ENCODE measurements at places on chromosomes 4 and X. TPM values are rescaled to one million over a fixed set of nuclear protein-coding genes. Genes with fewer than 3 reads are reported as not detected.

GRCh38 chr4:78056265-78057129 lies 626 bp upstream of the FRAS1 start:
- no peaks in the 10 kb centered on the region for H3K36me3 ChIP-seq
- no peaks in the 10 kb centered on the region for H3K4me1 ChIP-seq
- no peaks in the 10 kb centered on the region for H3K27me3 ChIP-seq
- peak; percentile 72 for DNase-seq

- no peaks in the 10 kb centered on the region for H3K27me3 ChIP-seq
- H3K4me3 ChIP-seq = no peak overlapping the region
- no peak for DNase-seq
- no peaks in the 10 kb centered on the region for H3K36me3 ChIP-seq
Measured at GRCh38 chrX:99078301-99078700, 1331.8 kb downstream of the PCDH19 start.

- no peaks in the 10 kb centered on the region for H3K4me1 ChIP-seq
- H3K27ac ChIP-seq = no peak overlapping the region
- no peaks in the 10 kb centered on the region for H3K27me3 ChIP-seq
- no peak overlapping the region for H3K4me3 ChIP-seq
- no peak for DNase-seq
- no peaks in the 10 kb centered on the region for H3K36me3 ChIP-seq
Measured at GRCh38 chr4:80619070-80619674, 283.6 kb downstream of the CFAP299 start.

DNA sequence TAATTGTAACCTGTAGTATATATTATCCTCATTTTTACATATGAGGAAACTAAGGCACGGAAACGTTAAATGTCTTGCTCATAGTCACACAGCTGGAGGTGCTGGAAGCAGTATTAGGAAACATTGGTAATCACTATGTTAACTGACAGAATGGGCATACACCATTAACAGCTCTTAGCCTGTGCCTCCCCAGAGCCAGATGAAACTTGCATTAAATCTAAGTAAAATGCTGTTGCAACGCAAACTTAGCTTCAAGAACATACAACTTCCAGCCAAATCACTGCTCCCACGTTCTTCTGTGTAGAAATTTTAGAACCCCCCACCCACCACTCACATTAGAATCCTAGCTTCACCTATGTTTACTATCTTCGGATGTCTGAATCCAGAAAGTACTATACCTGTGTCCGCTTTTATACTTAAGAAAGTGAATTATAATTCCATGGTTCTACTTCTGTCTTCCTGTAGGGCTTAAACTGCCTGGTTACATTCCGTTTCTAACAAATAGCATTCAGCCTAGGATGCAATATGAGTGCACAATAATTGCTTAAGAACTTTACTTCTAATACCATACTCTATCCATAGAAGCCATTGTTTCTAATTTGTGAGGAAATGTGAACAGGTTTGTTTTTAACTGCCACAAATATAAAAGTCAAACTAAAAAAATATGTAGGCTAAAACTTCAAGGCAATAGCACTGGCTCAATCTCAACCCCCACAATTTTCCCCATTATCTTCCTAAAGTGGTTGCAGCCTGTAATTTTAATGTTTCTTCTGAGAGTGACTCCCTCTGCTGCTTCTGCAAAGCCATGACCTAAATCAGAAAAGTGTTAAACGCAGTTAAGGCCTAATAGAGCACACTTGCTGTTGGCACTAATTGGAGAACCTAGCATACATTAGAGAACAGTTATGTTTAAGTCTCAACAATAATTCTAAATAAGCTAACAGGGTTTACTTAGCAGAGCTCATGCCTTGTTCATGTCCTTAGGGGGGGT lies 4.4 kb downstream of the UNC5C start:
- H3K27ac ChIP-seq = peak overlapping the region; percentile 50
- peak overlapping the region; percentile 12 for H3K4me3 ChIP-seq
- no peaks in the 10 kb centered on the region for H3K36me3 ChIP-seq
- peaks cover 18% of the 10 kb centered on the region for H3K4me1 ChIP-seq
- DNase-seq = no peak
- H3K27me3 ChIP-seq = peaks cover 5% of the 10 kb centered on the region

- peaks cover 13% of the 10 kb centered on the region for H3K4me1 ChIP-seq
- H3K27ac ChIP-seq = peak overlapping the region; percentile 70
- DNase-seq = no peak
- H3K4me3 ChIP-seq = peak overlapping the region; percentile 55
- no peaks in the 10 kb centered on the region for H3K27me3 ChIP-seq
Measured at GRCh38 chr4:40628888-40629287, 776 bp downstream of the RBM47 start.

DNA sequence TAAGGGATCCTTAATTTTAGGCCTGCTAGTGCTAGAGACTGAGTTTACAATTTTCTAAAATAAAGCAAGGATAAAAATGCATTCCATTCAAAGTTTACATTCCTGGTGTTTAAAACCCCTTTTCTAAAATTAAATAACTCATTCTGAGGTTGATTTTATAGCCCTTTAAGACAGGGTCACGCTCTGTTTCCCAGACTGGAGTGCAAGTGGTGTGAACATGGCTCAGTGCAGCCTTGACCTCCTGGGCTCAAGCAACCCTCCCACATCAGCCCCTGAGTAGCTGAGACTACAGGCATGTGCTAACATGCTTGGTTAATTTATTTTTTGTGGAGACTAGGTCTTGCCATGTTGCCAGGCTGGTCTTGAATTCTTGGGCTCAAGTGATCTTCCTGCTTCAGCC lies 6.8 kb upstream of the CDKL2 start:
- no peaks in the 10 kb centered on the region for H3K27me3 ChIP-seq
- H3K36me3 ChIP-seq = no peaks in the 10 kb centered on the region
- DNase-seq = no peak
- H3K27ac ChIP-seq = no peak overlapping the region
- H3K4me3 ChIP-seq = no peak overlapping the region

DNA sequence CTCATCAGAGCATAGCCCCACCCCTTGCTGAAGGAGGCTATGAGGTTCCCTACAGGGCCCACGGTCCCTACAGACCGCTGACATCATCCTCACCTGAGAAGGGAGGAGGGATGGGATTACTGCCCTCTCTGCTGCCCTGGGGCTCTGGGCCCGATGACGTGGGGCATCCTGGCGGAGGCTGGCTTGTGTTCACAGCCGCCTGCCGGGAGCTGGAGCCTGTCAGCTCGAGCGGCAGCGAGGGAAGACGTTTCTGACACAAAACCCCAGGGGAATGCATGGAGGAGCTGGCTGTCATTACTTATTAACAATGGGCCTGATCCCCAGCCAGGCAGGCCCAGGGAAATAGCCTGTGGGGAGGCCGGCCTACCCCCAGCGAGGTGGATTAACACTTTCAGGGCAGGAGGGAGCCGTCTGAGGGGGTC lies 106.6 kb upstream of the ATP6AP2 start:
- no peak overlapping the region for H3K4me3 ChIP-seq
- no peaks in the 10 kb centered on the region for H3K36me3 ChIP-seq
- no peaks in the 10 kb centered on the region for H3K4me1 ChIP-seq
- no peaks in the 10 kb centered on the region for H3K27me3 ChIP-seq
- H3K27ac ChIP-seq = no peak overlapping the region

DNA sequence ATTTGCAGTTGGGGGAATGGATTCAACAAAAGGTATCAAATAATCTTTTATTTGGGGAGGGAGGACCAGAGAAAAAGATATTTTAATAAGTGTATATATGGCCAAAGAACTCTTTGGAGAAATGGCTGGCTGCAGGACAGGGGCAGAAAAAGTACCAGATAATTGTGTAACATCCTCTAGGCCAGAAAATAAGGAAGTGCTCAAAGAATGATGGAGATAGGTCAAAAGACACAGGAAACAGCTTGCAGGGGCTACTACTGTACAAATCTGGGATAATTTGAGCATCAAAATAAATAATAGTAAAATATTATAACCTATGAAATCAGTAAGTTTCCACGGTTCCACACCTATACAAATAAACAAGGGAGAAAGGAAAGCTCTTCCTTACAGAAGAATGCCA lies 34.8 kb downstream of the KLHL5 start:
- no peaks in the 10 kb centered on the region for H3K27me3 ChIP-seq
- no peak overlapping the region for H3K27ac ChIP-seq
- no peak overlapping the region for H3K4me3 ChIP-seq
- H3K36me3 ChIP-seq = no peaks in the 10 kb centered on the region
- no peak for DNase-seq

DNA sequence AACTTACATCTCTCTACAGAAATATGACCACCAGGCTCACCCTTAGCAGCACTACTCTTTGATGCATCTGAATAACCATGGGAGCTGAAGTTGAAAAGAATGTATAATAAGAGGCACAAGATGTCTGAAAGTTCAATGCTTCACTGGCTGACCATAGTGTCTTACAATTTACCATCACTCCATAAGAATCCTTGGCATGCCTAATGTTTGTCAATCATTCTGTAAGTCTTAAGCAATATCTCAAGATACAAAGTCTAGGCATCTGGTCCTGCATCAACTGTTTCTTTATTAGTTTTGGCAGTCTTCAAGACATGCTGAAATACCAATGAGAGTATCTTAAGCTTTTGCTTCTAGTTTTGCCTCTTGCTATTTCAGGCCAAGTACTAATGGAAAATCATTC lies 755.5 kb downstream of the STIM2 start:
- H3K27ac ChIP-seq = no peak overlapping the region
- no peaks in the 10 kb centered on the region for H3K36me3 ChIP-seq
- H3K4me1 ChIP-seq = no peaks in the 10 kb centered on the region
- H3K4me3 ChIP-seq = no peak overlapping the region
- DNase-seq = no peak

DNA sequence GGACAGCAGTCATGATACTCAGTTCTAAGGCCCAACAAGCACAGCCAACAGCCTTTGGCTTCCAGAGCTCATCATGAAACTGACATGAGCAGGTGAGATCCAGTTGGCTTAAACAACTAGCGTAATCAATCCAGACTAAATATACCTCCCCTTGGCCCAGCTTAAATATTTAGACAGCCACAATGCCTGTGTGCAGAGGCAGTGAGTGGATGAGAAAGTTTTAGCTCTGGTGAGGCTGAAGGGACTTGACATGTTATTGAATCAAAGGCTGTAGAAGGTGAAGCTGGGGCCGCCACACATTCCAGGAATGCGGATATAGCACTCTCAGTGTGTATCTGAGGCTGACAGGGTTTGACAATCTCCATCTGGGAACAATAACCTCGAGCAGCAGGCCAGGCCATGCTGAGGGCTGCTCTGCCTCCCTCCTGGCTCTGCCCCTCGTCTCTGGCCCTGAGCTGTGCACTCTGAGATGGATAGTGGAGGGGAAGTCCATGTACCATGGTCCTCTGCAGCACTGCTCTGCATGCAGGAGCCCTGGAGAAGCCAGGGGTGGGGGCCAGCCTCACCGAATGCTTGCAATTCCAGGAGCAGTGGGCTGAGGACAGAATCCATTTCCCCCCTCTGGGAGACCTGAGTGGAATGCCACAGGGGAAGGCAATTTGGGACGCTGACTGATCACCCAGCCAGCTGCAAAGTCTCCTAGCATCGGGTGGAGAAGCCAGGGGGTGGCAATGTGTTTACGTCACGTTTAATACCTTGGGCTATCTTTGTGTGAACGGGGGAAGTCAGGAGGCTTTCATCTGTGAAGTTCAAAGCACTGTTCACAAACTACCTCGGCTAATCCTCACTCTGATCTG lies 37.3 kb upstream of the RASL11B start:
- no peaks in the 10 kb centered on the region for H3K4me1 ChIP-seq
- H3K4me3 ChIP-seq = no peak overlapping the region
- H3K27ac ChIP-seq = peak overlapping the region; percentile 72
- no peaks in the 10 kb centered on the region for H3K36me3 ChIP-seq
- DNase-seq = no peak
- H3K27me3 ChIP-seq = no peaks in the 10 kb centered on the region

- no peaks in the 10 kb centered on the region for H3K36me3 ChIP-seq
- no peak for DNase-seq
- H3K27me3 ChIP-seq = no peaks in the 10 kb centered on the region
- H3K27ac ChIP-seq = no peak overlapping the region
- H3K4me1 ChIP-seq = no peaks in the 10 kb centered on the region
Measured at GRCh38 chr4:36027203-36027602, 217.1 kb downstream of the ARAP2 start.

GRCh38 chrX:114710571-114710970 lies 126.7 kb downstream of the HTR2C start:
- DNase-seq = no peak
- H3K4me1 ChIP-seq = no peaks in the 10 kb centered on the region
- H3K36me3 ChIP-seq = no peaks in the 10 kb centered on the region
- H3K27ac ChIP-seq = no peak overlapping the region
- no peak overlapping the region for H3K4me3 ChIP-seq

DNA sequence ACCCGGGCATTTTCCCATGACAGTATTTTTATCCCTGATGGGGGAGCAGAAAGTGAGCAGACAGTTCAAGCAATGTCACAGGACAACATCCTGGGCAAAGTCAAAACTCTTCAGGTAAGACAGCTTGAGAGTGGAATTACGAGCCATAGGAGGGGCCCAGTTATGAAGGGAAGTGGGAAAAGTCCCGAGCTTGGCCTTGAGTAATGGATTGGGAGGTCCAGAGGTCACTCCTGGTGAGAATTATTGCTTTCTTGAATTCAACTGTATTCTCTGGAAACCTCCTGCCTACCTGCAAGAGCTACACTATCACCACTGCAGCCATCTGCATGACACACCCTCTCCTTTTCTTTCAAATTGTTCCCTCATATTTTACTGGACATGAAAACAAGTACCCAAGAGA lies 89.1 kb downstream of the AASDH start:
- no peaks in the 10 kb centered on the region for H3K4me1 ChIP-seq
- no peak for DNase-seq
- H3K36me3 ChIP-seq = no peaks in the 10 kb centered on the region
- H3K27me3 ChIP-seq = no peaks in the 10 kb centered on the region
- H3K27ac ChIP-seq = no peak overlapping the region
- no peak overlapping the region for H3K4me3 ChIP-seq

- H3K27ac ChIP-seq = peak overlapping the region; percentile 91
- H3K4me1 ChIP-seq = peaks cover 5% of the 10 kb centered on the region
- no peaks in the 10 kb centered on the region for H3K27me3 ChIP-seq
- DNase-seq = no peak
- no peaks in the 10 kb centered on the region for H3K36me3 ChIP-seq
Measured at GRCh38 chrX:119853444-119853843, 681 bp upstream of the UPF3B start.

- DNase-seq = no peak
- no peaks in the 10 kb centered on the region for H3K27me3 ChIP-seq
- H3K27ac ChIP-seq = no peak overlapping the region
- no peaks in the 10 kb centered on the region for H3K4me1 ChIP-seq
- no peak overlapping the region for H3K4me3 ChIP-seq
- no peaks in the 10 kb centered on the region for H3K36me3 ChIP-seq
Measured at GRCh38 chrX:50876551-50876950, 34.0 kb upstream of the BMP15 start.

- H3K27ac ChIP-seq = no peak overlapping the region
- DNase-seq = no peak
Measured at GRCh38 chr4:102116121-102116520, 229.2 kb downstream of the SLC39A8 start.

The DMRTC1B gene
- total RNA-seq = not detected

The FMR1NB gene
- total RNA-seq = not detected

The ADAM29 gene
- not detected for total RNA-seq

The CEP44 gene
- total RNA-seq = 11.6 TPM

The HMX1 gene
- total RNA-seq = not detected

The WDFY3 gene
- 27.6 TPM for total RNA-seq
